Left renal pelvis (tissue), 4 donors: ENCODE measurements at places on chromosomes 16 and 17.

DNA sequence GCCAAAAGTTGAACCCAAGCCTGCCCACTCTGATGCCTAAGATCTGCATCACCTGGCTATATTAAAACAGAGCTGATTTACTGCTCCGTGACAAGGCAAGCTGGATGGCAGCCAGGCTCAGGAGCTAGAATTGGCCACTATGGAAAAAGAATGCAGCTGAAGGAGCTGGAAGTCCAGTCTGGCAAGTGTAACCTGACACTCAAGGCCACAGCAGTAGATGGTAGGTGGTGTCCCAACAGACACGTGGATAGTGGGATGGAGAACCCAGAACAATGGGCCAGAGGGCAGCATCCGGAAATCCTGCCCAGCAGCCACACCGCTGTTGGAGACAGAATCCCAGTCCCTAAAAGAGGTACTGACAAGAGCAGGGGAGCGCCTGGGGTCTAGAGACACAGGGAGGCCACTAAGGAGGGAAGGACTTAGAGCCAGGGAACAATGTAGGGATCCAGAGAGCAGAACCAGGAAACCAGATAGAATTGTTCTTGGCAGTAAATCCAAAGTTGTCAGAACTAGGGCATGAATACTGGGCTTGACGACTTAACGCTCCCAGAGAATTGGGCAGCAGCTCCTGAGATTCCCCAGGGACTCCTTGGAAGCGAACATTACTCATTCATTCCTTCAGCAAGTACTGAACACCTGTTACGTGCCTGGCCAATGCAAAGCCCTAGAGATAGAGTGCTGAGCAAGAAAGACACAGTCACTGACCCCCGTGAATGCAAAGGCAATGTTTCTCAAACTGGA is 85.7 kb downstream of the CDYL2 start:
- no peak for DNase-seq

GRCh38 chr17:32016231-32016630 is 9.0 kb downstream of the LRRC37B start:
- no peak for DNase-seq

DNA sequence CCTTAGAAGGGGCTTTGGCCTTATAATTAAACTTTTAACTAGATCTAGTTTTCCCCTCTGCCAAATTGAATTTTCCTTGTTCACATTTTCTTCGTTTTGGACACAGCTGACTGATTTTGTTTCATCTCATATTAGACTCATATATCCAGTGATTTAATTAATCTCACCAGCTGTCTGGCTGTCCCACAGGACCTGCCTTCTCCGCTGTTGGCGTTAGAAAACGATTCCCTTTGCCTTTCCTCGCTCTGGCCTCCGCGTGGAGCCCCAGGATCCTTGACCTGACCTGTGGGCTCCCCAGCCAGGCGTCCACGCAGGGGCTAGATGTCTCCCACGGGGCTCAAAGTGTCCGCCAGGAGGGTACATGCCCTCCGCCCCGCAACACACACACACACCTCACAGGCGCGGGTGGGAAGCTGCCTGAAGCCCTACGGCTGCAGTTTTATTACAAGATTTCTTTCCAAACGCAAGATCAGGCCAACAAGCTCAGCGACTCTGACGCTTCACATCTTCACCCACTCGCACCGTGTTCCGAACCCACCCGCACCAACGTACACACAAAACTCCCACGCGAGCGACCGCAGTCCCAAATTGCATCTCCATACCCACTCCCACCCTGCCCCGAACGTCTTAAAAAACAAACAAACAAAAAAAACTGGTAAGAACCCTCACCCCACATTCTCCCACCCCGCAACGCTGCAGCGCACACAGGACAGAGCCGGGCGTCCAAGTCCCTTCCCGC is 1.1 kb downstream of the RPRML start:
- no peak for DNase-seq

DNA sequence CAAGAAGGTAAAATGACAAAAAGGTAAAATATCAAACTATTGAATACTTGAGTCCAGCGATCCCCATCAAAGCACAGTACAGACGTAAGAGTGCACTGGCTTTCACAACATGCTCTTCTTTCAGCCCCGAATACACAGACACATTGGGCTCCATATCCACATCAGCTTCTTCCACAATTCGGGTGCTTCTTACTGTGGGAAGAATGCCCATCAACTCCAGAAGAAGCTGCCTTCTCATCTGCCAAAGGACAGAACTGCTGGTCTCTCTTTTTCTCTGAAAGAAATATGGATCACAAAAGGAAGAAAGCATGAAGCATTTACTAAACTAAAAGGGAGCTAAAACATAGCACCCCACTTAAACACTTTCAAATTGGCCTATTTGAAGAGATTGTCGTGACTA is 20.4 kb downstream of the INTS2 start:
- DNase-seq = no peak
